ENCODE measurements at places on chromosomes 2 and 18.

DNA sequence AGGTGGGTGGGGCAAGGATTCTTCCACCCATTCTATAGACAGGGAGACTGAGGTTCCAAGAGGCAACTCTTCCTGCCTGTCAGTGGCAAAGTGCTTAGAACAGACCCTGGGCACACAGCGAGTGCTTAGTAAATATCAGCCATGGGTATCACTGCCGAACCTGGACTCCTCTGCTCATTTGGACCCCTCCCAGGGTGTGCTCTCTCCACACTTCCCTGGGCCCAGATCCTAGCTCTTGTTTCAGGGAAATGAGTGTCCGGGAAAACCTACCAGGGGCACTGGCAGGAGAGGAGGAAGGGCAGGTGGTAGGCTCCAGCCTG, 136.3 kb downstream of the CYP26B1 start:
- no peak for DNase-seq

DNA sequence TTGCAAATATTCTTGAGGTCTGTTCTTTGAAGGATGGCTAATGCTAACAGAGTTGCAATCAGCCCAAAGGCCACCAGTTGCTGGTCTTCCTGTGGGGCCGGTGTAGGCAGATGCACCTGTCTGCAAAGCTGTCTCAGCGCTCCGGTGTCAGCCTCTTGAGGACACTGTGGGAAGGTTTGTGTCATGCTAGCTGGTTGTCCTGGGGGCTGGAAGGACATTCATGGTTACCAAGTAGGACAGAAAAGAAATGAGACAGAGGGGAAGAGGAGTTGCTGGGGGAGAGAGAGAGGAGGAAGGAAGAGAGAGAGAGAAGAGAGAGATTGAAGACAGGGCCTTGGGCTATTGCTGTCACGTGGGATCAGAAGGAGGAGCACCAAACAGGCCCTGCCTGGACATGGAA, 639.6 kb upstream of the HS6ST1 start:
- no peak for DNase-seq

GRCh38 chr18:33828949-33829348, 250.9 kb downstream of the ASXL3 start:
- DNase-seq: no peak

- DNase-seq: no peak
These were observed 41.1 kb upstream of the GALNT5 start for GRCh38 chr2:157216286-157216965.

DNA sequence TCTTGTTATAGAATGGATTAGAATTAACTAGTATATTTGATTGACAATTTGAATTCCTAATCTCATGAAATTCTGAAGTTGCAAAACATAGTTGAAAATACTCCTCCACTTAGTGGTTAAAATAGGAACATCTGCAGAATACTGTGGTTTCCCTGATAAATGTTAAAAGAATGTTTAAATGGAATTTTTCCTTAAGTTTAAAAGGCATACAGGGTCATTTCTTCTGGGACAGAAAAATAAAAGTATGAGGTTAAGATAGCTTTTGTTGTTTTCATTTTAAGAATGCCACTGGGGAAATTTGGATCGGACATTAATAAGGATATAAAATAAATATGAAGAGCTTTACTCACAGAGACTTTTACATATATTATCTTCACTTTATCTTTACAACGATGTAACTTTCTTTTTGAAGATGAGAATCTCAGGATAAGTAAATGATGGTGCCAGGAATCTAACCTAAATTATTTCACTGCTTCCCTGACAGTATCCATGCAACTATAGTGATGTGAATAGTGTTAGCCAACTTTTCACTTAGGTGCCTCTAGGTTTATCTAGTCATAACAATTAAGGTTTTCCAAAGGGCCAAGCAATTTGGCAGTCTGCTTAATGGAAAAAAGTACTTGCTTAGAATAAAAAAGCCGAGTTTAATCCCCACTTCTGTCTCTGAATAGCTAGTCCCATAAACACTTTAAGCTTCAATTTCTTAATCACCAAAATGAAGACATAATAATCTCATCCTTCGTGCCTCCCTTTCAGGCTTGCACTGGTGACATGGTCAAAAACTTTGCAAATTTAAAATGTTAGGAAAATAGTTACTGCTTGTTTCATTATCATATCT, 151.8 kb upstream of the STK17B start:
- DNase-seq: no peak

DNA sequence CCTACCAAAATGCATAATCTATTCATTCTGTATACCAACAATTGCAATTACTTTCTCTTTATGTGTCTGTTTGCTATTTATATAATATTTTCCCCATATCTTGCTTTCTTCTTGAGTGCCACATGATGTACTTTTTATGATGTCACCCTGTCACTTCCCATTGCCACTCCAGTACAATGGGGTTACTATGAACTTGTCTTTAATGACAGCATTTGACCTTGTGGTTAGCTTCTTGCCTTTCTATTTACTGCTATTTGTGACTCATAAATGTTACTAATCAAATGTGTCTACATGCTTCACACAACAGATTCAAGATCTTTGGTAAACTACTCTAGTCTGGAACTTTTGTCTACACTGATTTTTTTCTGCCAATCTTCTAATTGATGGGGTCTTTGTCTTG, 486.3 kb downstream of the NR4A2 start:
- DNase-seq: no peak

- DNase-seq: no peak
These were observed 76.2 kb downstream of the CYRIA start for GRCh38 chr2:16589465-16589864.

GRCh38 chr2:233352141-233352842, 2.0 kb upstream of the DGKD start:
- no peak for DNase-seq

GRCh38 chr2:212871597-212871996, 279.8 kb downstream of the IKZF2 start:
- no peak for DNase-seq

GRCh38 chr18:77167251-77167650, 34.7 kb upstream of the MBP start:
- no peak for DNase-seq

DNA sequence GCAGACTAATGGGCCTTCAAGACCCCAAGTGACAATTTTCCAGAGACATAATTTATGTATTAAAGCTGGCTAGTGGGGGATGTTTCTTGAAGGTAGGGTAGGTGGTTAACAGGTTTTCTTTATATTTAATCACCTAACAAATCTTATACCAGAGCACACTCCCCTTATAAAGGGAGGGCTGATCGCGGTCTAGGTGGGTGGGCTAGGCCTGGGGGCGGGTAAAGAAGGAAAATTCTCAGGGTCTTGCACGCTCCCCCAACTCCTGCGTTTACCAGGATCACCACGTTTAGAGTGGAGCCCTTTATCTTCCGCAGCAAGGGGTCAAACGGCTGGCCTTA, 19.9 kb upstream of the CXXC1 start:
- DNase-seq: no peak

DNA sequence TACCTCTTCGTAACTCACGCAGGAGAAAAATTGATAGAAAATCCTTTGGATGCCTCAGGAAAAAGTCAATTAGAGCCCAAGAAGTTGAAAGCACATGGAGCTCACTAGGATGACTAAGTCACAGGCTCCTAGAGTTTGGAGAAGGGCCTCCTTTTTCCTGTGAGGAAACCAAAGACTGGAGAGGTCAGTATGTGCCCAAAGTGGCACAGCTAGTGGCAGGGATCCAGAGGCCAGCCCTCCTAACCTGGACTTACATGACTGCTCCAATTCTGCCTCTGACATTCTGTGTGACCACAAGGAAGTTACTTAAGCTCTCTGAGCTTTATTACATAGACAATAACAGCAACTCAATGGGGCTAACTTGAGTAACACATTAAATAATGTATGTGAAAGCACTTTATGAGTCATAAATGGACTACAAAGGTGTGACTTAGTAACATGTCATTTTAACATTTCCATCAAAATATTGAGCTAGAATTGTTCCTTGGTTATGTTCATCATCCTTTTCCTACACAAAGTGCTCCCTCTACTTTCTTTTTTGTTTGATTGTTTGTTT, 91.6 kb downstream of the DHRS9 start:
- no peak for DNase-seq

- DNase-seq: no peak
These were observed 15.8 kb downstream of the DGKD start for GRCh38 chr2:233369897-233370685.

GRCh38 chr2:202051499-202052161, 18.0 kb downstream of the FZD7 start:
- no peak for DNase-seq

GRCh38 chr18:62175521-62175920, 11.3 kb downstream of the PIGN start:
- DNase-seq: no peak

DNA sequence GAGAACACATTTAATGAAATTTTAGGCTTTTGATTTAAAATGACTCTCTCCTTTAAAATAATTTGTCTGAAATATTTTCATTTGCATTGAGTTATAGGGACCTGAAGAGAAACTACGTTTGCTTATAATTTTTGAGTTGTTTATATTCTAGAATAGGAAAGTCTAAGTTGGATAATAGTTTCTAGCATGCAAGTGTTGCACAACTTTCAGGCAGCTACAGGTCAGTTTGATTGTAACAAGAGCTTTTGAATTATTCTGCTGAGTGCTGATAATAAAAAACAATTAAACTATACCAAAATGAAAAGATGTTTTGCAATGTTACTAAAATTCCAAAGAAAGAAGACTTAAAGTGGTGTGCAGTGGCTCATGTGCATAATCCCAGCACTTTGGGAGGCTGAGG, 71.0 kb downstream of the PDE1A start:
- no peak for DNase-seq

DNA sequence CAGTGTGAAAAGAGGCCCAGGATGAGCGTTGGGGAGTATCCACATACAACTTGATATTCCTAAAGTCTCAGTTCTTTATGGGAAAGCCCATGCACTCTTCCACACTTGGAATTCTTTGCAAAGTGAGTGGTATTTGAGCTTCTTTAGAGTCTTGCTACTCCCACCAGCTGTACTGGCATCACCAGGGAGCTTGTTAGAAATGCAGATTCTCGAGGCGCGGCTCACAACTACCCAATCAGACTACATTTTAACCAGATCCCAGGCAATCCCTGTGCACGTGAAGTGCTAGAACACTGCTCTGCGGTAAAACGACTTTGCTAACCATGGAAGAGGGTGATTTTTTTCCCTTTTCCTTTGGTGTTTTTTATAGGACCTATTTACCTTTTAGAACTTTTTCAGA, 184.7 kb downstream of the NEDD4L start:
- no peak for DNase-seq

GRCh38 chr18:10950876-10951630, 198.3 kb downstream of the PIEZO2 start:
- DNase-seq: no peak

DNA sequence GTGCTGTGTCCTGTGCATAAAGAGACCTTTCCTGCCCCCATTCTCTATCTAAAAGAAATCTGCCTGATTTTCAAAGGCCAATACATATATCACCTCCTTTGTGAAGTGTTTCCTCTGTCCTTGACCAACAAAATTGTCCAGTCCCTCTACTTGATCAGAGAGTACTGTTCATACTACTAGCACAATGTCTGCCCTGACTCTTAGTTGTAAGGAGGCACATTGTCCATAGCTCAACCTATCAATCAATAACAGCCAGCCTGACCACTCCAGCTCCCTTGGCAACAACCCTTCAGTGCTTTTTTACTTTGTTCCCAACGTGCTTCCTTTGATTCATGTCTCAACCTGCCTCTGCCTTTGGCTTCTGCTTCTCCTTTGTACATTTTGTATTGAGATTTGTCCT, 398.9 kb downstream of the TRIB2 start:
- peak; percentile 13 for DNase-seq

GRCh38 chr2:65175894-65176530, 46.1 kb upstream of the RAB1A start:
- DNase-seq: no peak

- DNase-seq: peak; percentile 83
These were observed 38.7 kb upstream of the MEX3C start for GRCh38 chr18:51236225-51236624.

GRCh38 chr2:238406221-238406997, 20.3 kb upstream of the ASB1 start:
- no peak for DNase-seq

- DNase-seq: no peak
These were observed 58.1 kb downstream of the CYP26B1 start for GRCh38 chr2:72089537-72089936.

- DNase-seq: no peak
These were observed 358.1 kb upstream of the CRIM1 start for GRCh38 chr2:35997488-35997887.

- peak; percentile 26 for DNase-seq
These were observed 205.1 kb downstream of the TNS1 start for GRCh38 chr2:217797661-217798069.

DNA sequence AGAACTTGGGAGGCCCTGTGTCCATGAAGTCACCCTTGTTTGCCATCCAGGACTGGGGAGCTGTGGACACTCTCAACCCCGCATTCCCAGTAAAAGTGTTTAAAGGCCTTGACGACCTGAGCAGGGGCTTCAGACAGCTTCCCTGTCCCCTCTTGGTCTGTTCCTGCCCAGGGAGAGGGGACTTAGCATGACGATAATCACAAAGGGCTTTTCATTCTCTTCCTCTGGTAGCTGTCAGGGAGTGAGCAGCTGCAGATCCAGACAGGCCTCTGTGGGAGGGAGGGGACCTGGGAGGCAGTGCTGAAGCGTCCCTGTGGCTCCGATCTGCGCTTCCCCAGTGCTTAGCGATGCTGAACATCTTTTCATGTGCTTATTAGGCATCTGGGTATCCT, 77.8 kb upstream of the HS6ST1 start:
- no peak for DNase-seq

DNA sequence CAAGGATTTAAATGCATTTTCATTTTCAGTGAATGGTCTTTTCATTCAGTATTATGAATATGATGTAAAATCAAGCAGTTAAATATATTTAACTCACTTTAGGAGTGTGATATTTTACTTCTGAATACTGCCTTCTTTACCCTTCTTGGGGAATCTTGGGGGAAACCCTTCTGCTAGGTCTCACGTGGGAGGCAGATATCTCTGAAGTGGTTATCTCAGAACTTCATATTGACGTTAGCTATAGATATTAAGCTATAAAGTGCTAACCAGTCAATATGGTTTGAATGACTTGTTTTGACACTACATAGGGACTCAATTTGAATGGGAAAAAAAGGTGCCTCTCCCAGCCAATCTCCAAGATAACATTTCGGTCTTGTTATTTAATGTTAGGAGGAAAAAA, 9.8 kb downstream of the REL start:
- no peak for DNase-seq

GRCh38 chr18:40152859-40153258, 1802.2 kb upstream of the PIK3C3 start:
- DNase-seq: no peak
